Stimulated activated CD4-positive, alpha-beta T cell treated with anti-CD3 and anti-CD28 coated beads, Interleukin-4, amount 100 ng/mL, for 48 hours (primary cell): ENCODE measurements at places on chromosomes 2 and 18.

- peak; percentile 21 for DNase-seq
Observed at GRCh38 chr2:27431395-27431794, 3.0 kb downstream of the NRBP1 start.

- DNase-seq, result no peak
Observed at GRCh38 chr2:20592106-20593071, 58.5 kb downstream of the HS1BP3 start.

DNA sequence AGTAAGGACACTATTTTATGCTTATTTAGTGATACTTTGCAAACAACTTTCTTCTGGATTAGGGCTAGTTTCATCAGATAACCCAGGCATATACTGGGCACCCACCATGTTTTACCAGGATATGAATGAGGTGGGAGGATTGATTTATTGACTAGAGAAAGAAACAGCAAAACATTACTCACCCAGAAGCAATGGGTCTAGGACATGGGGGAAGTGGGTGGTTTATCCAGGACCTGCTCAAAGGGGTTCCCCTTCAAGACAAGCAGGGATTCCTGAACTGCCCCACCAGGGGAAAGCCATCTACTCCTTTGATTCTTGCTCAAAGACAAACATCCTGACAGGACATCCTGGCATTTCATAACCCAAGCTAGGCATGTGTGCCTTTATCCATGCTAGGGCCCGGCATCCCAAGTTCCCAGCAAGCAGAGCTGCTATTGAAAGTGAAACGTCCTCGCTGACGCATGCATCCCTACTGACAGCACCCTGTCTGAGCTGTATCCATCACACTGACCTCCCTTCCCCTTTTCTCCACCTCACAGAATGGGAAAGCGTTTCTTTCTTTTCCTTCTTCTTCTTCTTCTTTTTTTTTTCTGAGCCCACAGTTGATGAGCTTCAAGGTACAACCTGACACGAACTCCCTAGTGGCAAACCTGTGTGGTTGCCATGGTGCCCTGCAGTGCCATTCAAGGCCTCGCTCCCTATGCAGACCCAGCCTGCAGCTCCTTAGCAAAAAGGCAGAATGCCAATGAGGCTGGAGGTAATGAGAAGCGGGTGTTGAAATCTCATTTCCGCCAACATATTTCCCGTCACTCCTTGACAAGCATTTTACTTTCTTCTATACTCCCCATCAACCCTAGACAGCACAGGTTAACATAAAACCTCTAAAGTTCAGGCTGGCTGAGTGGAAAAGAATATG lies 70.5 kb downstream of the CLHC1 start:
- DNase-seq, result no peak

GRCh38 chr2:30336978-30337841 lies 105.9 kb downstream of the LBH start:
- peak; percentile 32 for DNase-seq

GRCh38 chr18:51654488-51655326 lies 457.2 kb upstream of the MEX3C start:
- DNase-seq, result no peak

DNA sequence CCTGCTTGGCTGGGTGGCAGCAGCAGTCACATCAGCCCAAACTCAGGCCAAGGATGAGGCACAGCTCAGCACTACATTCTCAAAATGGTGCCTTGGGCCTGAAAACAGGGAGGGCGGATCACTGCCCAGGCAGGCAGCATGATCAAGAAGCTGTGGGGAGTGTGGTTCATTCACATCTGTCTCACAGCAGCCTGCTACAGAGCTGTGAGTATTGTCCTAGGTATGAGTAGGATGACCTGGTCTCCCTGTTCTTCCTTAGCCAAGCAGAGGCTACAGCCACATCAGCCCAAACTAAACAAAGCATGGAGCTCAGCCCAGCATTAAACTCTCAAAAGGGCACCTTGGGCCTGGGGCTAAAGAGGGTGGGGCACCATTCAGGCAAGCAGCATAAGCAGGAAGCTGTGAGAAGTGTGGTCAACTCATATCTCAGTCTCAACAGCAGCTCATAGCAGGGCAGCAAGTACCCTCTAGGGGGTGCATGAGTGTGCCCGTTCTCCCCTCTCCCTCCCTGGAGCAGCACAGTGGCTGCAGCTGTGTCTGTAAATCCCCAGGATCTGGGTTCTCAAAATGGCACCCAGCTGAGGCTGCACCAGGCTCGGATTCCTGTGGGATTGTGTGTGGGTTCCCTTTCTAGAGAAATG lies 139.6 kb downstream of the TRABD2A start:
- peak; percentile 20 for DNase-seq

- no peak for DNase-seq
Observed at GRCh38 chr18:57547260-57547659, 39.2 kb downstream of the FECH start.

DNA sequence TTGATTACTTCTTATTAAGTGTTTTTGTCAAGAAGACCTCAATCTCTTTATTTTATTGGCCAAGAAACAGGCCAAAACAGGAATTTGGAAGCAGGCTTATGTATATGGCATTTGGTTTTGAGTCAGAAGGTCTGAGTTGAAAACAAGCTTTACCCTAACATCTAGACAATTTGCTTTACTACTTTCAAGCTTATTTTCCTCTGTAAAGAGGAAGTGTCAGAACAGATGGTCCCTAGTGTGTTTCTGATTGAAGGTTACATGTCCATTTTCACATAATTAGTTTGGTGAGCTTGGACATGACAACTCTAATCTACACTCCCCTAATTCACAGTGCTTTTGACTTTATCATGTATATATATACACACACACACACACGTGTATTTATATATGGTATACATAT lies 19.8 kb upstream of the MAP4K4 start:
- no peak for DNase-seq
